ENCODE measurements at places on chromosomes 12 and 14. TPM values are rescaled to one million over a fixed set of nuclear protein-coding genes. Genes with fewer than 3 reads are reported as not detected.

- no peak for DNase-seq
- no peaks in the 10 kb centered on the region for H3K4me1 ChIP-seq
- no peaks in the 10 kb centered on the region for H3K27me3 ChIP-seq
- H3K27ac ChIP-seq: no peak overlapping the region
- H3K36me3 ChIP-seq: no peaks in the 10 kb centered on the region
These were observed 20.0 kb upstream of the CCDC85C start for GRCh38 chr14:99624024-99624423.

DNA sequence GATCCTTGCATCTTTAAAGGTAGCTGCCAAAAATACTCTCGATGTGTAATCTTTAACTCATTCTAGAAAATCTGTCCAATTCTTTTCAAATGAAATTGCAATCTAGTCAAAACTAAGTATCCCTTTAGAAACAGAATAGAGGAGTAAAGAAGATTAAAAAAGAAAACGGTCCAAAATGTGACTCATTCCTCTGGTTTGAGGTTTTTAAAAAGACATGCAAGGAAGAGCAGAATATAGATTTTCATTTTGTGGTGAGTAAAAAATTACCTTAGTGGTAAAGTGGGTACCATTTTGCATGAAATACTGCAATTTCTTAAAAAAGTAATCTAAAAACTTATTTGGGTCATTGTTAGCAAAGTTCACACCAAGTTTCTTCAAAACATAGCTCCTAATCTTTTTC is 108.4 kb downstream of the BRMS1L start:
- no peak for DNase-seq
- no peaks in the 10 kb centered on the region for H3K27me3 ChIP-seq
- H3K4me1 ChIP-seq: no peaks in the 10 kb centered on the region

Gene PDE3A
- polyA plus RNA-seq: 4.9 TPM

Gene RTL1
- polyA plus RNA-seq: not detected
